Naive B cell (primary cell): ENCODE measurements at places on chromosomes 12 and 14.

DNA sequence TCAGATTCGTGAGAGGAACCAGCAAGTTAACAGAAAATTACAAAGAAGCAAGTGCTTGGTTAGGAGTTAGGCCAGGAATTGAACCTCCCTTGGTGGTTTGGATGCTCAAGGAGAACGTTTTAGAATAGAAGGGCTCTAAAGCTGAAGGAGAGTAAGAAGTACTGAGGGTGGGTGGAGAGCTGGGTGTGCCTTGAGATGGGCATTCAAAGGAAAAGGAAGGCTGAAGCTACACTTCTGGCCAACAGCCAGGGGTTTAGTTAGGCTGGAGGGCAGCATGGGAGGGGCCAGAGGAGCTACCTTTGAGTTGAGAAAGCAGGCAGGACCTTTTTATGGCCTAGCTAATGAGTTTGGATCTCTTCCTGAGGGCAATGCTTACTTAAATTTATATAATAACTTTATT, 421.2 kb downstream of the CCDC91 start:
- no peak for DNase-seq

- DNase-seq: no peak
Observed at GRCh38 chr14:92942976-92943710, 20.2 kb downstream of the CHGA start.

- DNase-seq: no peak
Observed at GRCh38 chr12:59357811-59358210, 238.0 kb upstream of the SLC16A7 start.

GRCh38 chr12:132262256-132263060, 66.9 kb downstream of the GALNT9 start:
- no peak for DNase-seq

DNA sequence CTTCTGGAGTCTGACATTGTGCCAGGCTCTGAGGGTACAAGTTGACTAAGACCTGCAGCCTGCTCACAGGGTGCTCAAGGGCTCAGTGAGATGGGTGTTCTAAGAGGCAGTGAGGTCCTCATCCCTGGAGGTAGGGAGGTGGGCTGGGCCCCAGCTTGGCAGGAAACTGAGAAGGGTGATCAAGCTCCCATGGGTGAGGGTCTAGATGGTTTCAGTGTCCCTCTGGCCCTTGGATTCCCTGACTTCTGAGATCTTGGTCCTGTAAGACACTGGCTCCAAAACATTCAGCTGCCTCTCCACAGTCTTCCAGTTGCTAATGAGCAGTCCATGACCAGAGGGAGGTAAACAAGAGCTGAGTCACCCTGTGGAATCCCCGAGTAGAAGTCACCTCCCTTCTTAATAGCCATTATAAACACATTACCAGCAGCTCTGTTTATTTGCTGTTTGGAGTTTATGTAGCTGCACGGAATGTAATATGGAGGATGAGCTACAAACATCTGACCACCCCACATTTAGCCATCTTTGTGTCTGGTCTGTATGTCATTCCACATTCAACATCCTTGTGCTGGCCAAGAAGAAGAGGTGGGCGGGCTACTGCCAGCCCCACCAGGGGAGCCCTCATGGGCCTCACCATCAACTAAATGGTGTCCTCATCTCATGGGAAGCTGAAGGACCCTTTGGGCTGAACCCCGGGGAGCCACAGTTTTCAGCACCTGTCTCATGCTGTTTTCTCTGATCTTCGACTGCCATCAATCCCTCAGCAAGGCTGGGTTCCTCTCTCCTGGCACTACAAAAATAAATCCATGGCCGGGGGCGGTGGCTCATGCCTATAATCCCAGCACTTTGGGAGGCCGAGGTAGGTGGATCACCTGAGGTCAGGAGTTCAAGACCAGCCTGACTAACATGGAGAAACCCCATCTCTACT, 37.2 kb upstream of the BDKRB2 start:
- DNase-seq: no peak

DNA sequence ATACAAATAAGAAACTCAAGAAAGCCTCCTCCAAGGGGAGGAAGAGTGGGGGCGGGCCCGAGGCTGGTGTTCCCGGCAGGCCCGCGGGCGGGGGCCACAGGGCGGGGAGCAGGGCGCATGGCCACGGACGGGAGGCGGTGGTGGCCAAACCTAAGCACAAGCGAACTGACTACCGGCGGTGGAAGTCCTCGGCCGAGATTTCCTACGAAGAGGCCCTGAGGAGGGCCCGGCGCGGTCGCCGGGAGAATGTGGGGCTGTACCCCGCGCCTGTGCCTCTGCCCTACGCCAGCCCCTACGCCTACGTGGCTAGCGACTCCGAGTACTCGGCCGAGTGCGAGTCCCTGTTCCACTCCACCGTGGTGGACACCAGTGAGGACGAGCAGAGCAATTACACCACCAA, 8.7 kb downstream of the DACT1 start:
- DNase-seq: no peak
